ENCODE measurements at places on chromosomes 3 and 15. TPM values are rescaled to one million over a fixed set of nuclear protein-coding genes. Genes with fewer than 3 reads are reported as not detected.

P2RY14 gene
- not detected for total RNA-seq

CASR gene
- 0.03 TPM for total RNA-seq

SMAD6 gene
- total RNA-seq: 0.59 TPM

CD96 gene
- 205 TPM for total RNA-seq

CDHR4 gene
- 0.17 TPM for total RNA-seq

DNA sequence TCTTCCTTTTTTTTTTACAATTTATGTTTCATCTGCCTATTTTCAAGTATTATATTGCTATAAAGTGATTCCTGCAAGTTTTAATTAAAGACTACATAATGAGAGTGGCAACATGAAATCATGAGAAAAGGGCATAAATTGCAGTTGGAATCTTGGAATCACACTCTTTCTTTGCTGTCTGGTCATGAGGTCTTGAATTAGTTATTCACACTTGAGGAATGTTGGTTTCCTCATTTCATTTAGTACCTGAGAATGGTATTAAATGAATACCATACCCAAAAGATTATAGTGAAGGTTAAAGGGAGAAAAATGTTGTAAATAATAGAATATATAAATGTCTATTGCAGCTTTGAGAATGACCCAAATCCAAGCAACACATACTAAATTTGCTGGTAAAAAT, 25.8 kb upstream of the CNTN3 start:
- no peak for DNase-seq
- H3K4me3 ChIP-seq: no peak overlapping the region
- H3K4me1 ChIP-seq: no peaks in the 10 kb centered on the region
- no peak overlapping the region for H3K27ac ChIP-seq
- H3K36me3 ChIP-seq: no peaks in the 10 kb centered on the region

DNA sequence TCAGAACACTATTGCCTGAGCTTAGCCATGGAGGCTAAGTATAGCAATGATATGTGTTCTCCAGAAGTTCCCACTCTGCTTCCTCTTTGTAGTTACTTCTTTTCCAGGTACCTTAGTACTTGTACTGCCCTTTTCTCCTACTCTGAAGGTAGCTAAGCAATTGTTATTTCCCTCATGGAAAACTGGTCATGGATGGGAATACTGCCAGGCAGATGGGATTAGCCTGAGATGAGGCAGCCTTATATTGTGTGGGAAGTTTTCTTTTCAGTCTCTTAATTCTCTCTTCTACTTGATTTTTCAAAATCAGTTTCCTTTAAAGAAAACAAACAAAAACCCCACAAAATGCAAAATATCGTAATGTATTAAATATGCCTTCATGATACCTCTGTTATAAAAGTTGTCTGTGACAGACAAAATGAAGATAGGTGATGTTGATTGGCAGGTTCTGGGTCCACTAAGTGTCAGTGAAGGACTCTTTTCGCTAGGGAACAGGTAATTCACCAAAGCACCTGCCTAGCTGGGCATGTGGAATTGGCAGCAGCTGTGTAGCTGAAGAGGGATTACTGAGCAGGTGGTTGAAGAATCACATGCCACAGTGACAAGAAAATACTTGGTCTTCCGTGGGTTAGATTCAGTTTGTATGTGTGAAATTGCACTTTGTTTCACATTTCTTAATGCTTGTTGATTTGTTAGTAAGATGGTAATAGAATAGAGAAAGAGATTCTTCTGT, 4.1 kb downstream of the ZNF609 start:
- H3K27me3 ChIP-seq: no peaks in the 10 kb centered on the region
- H3K4me1 ChIP-seq: peaks cover 48% of the 10 kb centered on the region
- H3K27ac ChIP-seq: no peak overlapping the region
- H3K4me3 ChIP-seq: no peak overlapping the region

- no peak overlapping the region for H3K27ac ChIP-seq
- DNase-seq: no peak
- H3K4me1 ChIP-seq: no peaks in the 10 kb centered on the region
- no peaks in the 10 kb centered on the region for H3K27me3 ChIP-seq
These were observed 316.2 kb downstream of the PTPRG start for GRCh38 chr3:61877359-61878138.

- H3K4me1 ChIP-seq: no peaks in the 10 kb centered on the region
- H3K27ac ChIP-seq: no peak overlapping the region
- no peaks in the 10 kb centered on the region for H3K36me3 ChIP-seq
- H3K4me3 ChIP-seq: no peak overlapping the region
- no peak for DNase-seq
These were observed 643.2 kb downstream of the SQOR start for GRCh38 chr15:46278062-46278461.

CHST13 gene
- total RNA-seq: not detected

GRCh38 chr15:32794973-32795372, 77.2 kb downstream of the GREM1 start:
- H3K27me3 ChIP-seq: no peaks in the 10 kb centered on the region
- H3K4me1 ChIP-seq: no peaks in the 10 kb centered on the region
- H3K36me3 ChIP-seq: no peaks in the 10 kb centered on the region
- no peak overlapping the region for H3K27ac ChIP-seq

GRCh38 chr3:160114355-160114995, 110.7 kb upstream of the C3orf80 start:
- no peaks in the 10 kb centered on the region for H3K4me1 ChIP-seq
- no peaks in the 10 kb centered on the region for H3K36me3 ChIP-seq
- H3K27me3 ChIP-seq: peaks cover 11% of the 10 kb centered on the region
- no peak overlapping the region for H3K27ac ChIP-seq
- H3K4me3 ChIP-seq: no peak overlapping the region

DNA sequence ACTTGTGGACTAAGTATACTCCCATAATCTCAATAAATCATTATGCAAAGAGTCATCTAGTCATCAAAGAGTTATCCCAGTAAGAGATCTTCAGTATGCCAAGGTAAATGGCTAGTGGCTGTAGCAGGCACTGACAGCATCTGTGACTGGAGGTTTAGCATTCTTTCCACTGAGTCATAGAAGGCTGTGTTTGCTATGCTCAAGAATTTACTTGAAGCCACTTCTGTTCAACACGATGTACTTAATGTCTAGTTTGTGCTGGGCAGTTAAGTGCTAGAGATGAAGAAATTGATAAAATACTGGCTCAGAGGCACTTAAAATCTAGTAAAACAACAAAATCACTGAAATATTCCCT, 13.0 kb downstream of the ZBED2 start:
- peaks cover 95% of the 10 kb centered on the region for H3K36me3 ChIP-seq
- H3K4me3 ChIP-seq: no peak overlapping the region
- no peak for DNase-seq
- H3K4me1 ChIP-seq: no peaks in the 10 kb centered on the region
- no peaks in the 10 kb centered on the region for H3K27me3 ChIP-seq
- H3K27ac ChIP-seq: no peak overlapping the region

DNA sequence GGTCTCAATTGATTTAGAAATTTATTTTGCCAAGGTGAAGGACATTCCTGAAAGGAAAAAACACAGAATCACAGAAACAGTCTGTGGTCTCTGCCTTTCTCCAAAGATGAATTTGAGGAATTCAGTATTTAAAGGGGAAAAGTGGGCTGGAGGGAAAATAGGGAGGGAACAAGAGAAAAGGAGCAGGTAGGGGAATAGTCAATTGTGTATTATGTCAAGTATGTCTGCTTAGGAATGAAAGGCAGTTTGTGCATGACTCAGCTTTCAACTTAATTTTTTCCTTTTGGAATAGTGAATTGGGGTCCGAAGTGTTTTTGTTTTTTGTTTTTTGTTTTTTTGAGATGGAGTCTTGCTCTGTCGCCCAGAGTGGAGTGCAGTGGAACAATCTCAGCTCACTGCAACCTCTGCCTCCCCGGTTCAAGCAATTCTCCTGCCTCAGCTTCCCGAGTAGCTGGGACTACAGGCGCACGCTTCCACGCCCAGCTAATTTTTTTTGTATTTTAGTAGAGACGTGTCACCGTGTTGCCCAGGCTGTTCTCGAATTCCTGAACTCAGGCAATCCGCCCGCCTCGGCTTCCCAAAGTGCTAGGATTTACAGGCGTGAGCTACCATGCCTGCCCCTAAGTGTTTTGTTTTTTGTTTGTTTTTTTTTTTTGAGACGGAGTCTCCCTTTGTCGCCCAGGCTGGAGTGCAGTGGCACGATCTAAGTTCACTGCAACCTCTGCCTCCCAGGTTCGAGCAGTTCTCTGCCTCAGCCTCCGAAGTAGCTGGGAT, 74.1 kb upstream of the MAP4 start:
- no peak for DNase-seq
- no peak overlapping the region for H3K27ac ChIP-seq
- H3K36me3 ChIP-seq: no peaks in the 10 kb centered on the region
- peaks cover 19% of the 10 kb centered on the region for H3K4me1 ChIP-seq

EXOSC7 gene
- total RNA-seq: 28.4 TPM

- no peaks in the 10 kb centered on the region for H3K4me1 ChIP-seq
- no peak overlapping the region for H3K4me3 ChIP-seq
- DNase-seq: no peak
- H3K27ac ChIP-seq: no peak overlapping the region
- no peaks in the 10 kb centered on the region for H3K36me3 ChIP-seq
These were observed 117.7 kb upstream of the TP63 start for GRCh38 chr3:189513281-189514117.

DNA sequence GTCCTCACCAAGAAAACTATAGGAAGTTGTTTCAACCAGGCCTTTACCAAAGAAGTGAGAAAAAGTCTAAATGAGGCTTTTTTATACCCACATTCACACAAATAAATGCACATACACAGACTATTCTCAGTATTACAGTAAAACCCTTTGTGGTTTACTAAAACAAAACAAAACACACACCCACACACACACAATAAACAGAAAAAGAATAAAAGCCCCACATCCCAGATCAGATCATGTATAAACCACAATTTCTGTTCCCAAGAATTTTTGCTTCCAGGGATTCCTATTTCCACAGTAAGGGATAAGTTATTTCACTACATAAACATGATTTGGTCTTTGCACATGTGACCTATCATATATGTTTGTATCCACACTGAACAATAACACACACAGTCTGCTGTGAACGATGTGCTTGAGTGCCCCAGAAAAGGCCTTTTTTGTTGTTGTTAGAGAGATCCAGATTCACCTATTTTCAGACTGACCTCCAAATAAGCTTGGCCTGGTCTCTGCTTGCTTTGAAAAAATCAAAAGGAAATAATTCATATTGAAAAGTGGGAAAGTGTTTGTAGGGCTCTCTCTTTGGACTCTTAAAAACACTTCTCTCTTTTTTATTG, 283.4 kb upstream of the ATP11B start:
- no peak overlapping the region for H3K27ac ChIP-seq
- no peaks in the 10 kb centered on the region for H3K4me1 ChIP-seq
- H3K36me3 ChIP-seq: no peaks in the 10 kb centered on the region

GPR15 gene
- 9.6 TPM for total RNA-seq

- H3K27ac ChIP-seq: no peak overlapping the region
- no peak overlapping the region for H3K4me3 ChIP-seq
- no peaks in the 10 kb centered on the region for H3K36me3 ChIP-seq
- H3K4me1 ChIP-seq: no peaks in the 10 kb centered on the region
- H3K27me3 ChIP-seq: no peaks in the 10 kb centered on the region
- no peak for DNase-seq
These were observed 100.5 kb downstream of the NAALADL2 start for GRCh38 chr3:174959556-174960065.

RETNLB gene
- total RNA-seq: not detected
